CD4-positive, alpha-beta T cell treated with Interleukin-2 at 100 ng/mL for 4 hours (primary cell): ENCODE measurements at places on chromosomes 4 and X.
A peak's percentile ranks its signal among the peaks of the same experiment; 100 is the strongest.

DNA sequence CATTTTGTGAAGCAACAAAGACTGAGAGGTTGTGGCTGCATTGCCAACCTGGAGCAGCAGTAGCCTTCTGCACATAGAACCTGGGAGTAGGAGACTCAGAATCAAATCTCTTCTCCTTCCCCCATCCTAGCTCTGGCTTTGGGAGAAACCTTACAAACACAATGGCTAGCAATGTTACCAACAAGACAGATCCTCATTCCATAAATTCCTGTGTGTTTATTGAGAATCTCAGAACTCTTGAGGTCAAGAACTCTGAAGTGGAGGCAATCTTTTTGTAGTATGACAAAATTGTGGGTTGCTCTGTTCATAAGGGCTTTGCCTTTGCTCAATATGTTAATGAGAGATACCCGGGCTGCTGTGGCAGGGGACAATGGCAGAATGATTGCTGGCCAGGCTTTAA is 406.7 kb upstream of the SPANXN1 start:
- DNase-seq = no peak

DNA sequence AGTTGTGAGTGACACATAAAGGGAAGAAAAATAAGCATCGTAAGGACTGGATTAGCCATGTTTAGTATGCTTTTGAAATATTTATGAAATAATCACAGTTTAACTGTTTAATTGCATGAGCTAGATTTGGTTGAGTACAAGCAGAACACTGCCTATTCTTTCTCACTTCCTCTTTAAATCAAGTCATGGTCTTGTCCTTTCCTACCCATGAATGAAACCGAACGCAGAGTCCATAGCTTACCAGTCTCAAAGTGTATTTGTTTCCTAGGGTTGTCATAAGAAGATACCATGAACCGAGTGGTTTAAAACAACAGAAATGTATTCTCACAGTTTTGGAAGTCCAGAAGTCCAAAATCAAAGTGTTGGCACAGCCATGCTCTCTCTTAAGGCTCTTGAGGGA is 684.0 kb upstream of the MAGEB2 start:
- DNase-seq = no peak

DNA sequence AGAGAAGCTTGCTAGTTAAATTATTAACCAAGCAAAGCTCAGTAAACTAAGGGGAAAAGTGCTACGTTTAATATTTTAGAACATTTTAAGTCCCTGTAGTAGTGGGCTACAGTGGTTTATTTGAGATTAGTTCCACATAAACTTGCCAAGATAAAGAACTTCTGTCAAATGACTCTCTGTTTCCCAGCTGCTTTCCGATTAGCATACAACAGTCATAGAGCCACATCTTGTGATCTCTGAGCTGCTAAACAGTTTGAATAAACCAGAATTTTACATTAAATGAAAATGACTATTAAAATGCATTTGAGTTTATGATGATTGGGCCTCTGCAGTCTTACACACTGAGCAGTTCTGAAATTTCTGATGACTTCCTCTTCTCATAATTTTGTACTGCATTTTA is 568.5 kb downstream of the IQCM start:
- no peak for DNase-seq

GRCh38 chr4:189785257-189785656 is 155.4 kb upstream of the FRG1 start:
- no peak for DNase-seq

- no peak for DNase-seq
These were observed 37.7 kb upstream of the FRAS1 start for GRCh38 chr4:78019414-78019813.

DNA sequence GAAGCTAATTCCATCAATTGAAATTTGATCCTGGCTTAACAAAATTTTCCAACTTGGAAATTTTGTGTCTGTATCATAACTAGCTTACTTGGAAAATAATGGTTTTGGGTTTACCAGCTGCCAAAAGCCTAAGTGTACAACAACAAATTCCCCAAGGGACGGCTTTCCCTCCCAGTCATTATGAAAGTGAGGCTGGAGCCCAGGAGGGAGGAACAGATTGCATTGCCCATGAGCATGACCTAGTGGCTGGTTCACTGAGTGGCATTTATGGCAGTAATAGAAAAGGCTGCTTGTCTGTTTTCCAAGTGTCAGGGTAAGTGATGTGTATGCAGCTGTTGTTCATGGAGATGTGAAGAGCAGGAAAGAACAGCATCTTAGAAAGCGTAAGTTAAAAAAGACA is 70.8 kb upstream of the HHIP start:
- no peak for DNase-seq

- no peak for DNase-seq
These were observed 138.6 kb downstream of the KLHL8 start for GRCh38 chr4:87081826-87082225.

DNA sequence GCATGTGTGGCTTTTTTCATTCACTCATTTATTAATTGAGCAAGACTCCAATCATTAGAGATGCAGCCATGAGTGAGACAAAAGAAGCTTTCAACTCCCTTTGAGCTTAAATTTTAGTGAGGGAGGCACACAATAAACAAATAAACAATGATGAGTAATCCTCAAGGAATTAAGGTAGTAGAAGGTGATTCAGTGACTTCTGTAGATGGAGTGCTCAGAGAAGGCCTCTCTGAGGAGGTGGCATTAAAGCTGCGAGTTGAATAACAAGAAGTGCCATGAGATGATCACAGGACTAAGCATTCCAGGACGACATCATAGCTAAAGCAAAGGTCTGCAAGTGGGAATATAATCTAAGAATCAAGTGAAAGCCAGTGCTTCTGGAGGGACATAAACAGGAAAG is 77.6 kb downstream of the NWD2 start:
- no peak for DNase-seq

- no peak for DNase-seq
These were observed 66.5 kb downstream of the AR start for GRCh38 chrX:67610282-67610681.

DNA sequence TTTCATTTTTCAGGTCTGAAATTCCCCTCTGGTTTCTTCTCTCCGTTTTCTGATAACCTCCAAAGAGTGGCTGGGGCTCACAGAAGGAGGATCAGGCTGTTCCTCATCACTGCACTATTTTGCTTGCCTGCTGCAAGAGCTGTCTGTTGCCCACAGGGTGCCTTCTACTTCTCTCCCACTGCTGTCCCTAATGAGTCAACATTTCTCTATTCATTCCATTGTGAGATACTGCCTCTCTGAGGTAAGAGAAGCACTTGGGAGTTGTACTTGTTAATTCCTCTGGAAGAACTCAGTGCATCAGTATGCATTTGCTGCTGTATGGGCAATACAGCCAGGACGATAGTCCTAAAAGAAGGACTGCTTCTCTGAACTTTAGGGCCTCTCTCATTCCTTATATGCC is 34.8 kb downstream of the CT47B1 start:
- no peak for DNase-seq

DNA sequence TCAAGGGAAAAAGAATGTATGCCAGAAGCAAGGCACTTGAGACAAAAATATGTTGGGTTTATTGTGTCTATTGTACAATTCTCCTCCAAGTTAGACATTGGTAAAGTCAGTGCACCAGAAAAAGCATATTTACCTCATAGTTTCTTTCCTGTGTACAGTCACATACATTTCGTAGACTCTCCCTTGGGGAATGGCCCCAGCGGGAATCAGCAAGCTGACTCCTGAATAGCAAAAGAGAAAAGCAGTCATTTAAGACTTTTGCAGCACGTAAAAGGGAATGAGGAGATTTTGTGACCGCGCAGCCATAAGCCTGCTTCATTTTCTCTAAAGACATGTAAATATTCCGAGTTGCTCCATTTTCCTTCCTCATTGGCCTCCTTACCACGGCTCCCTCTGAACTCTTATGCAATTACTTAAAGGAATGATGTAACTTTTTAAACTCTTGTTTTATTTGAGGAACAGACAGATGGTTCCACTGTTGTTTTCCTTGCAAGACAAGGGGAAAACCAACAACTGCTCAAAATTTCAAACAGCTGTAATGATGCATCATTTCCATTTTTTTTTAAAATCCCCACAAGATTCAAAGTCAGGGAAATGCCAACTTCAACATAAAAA is 332.7 kb downstream of the UNC5C start:
- DNase-seq = no peak

- no peak for DNase-seq
These were observed 43.2 kb downstream of the ZBTB49 start for GRCh38 chr4:4333265-4333706.

DNA sequence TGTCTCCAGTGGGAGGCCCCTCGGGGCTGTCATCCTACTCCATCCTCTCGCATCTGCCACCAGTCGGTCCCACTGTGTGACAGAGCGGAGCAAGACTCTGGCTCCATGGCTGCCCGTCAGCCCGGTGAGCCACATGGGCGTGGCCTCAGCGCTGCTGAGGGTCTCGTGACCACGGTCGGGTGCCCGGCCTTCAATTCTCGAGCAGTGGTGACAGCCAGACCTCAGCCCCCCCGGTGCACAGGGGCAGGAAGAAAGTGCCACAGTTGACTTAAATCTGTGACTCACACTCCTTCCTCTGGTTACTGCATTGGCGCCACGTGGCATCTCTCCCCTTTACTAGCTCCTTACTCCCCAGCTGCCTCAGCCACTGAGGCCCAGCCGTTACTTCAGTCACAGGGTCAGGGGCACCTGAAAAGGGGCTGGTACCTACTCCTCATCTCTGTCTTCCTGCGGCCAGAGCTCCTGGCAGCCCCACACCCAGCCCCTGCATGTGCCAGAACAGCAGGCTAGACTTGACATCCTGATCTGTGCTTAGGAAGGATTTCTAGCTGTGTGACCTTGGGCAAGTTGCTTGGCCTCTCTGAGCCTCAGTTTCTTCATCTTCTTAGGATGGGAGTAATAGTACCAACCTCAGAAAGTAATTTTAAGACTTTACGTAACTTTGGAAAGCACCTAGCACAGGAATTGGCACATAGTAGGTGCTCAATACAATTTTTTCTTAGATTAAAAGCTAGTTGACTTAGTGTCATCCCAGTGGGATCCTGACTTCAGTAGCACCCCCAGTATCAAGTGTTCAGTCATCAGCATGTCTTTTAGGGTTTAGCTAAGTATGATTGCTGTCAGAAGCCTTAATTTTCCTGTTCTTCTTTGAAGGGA is 66.1 kb downstream of the TNIP2 start:
- DNase-seq = peak; percentile 35

- DNase-seq = peak; percentile 73
These were observed 36.4 kb upstream of the GPR174 start for GRCh38 chrX:79107891-79108718.

GRCh38 chrX:7714351-7714750 is 128.6 kb upstream of the VCX start:
- no peak for DNase-seq

- DNase-seq = no peak
These were observed at the start of gene NDST4 for GRCh38 chr4:115113506-115114106. TSS of gene NDST4 (minus strand) at chr4:115113620. CDS start at chr4:115077036, 36,584 bp downstream.

GRCh38 chr4:170610434-170610833 is 520.7 kb upstream of the AADAT start:
- DNase-seq = no peak

- DNase-seq = no peak
These were observed 15.7 kb downstream of the ADGRA3 start for GRCh38 chr4:22500128-22500611.

- DNase-seq = no peak
These were observed 769.2 kb upstream of the EPHA5 start for GRCh38 chr4:66439508-66439907.

DNA sequence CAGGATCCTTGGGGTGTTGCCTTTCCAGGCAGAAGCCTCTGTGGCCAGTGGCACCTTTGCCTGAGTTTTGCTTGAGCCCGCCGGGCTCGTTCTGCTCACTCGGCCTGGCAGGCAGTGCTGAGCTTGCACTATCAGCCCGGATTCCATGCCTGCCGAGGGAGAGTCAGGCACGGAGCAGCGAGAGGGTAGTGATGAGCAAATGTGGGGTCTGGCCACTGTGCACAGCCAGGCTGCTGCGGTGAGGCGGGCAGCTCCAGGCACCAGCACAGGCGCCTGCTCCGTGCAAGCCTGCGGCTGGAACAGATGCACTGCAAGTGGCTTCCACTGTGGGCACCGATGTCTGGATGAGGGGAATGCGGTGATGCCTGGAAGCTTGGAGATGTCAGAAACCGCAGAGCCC is 619.2 kb downstream of the RAPGEF2 start:
- no peak for DNase-seq

GRCh38 chr4:41525129-41525528 is 12.8 kb upstream of the LIMCH1 start:
- DNase-seq = no peak

DNA sequence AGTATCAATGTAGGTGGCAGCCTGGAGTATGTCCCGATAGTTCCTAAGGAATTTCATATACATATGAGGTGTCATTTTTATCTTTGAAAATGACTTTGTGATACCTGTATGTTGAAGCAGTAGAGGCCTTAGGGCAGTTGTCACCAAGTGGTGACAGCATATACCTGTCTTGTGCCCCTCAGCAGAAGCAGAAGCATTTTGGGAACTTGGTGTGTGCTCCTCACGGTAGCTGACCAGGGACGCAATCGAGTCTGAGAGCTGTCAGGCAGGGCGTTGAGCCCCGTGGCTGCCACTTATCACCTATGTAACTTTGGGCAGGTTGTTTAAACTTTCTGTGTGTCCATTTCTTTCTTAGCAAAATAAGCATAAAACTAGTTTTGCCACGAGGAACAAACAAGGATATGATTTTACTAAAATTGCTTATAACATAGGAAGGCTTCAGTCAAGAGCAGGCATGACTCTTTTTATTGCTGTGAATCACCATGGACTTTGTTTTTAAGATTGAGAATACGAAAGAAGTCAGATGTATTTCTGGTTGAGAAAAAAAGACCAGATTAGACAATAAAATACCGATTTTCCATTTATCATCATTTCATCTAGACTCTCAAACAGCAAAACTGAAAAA is 161.5 kb downstream of the CPE start:
- DNase-seq = no peak

DNA sequence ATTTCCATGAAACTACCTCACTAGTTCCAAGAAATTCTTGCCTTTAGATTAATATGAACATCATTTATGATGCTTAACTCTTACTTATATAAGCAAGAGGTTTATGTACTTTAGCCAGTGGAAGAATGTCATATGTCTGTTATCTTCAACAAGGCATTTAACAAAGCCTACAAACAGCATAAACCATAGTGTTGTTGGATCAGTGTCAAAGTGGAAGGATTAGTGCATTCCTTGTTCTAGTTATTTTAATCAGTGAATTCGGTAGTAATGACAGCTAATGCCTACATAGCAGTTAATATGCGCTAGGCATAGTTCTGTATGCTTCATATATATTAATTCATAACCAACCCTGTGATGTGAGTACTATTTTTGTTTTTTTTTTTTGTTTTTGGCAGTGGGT is 3.1 kb downstream of the PI4K2B start:
- no peak for DNase-seq

DNA sequence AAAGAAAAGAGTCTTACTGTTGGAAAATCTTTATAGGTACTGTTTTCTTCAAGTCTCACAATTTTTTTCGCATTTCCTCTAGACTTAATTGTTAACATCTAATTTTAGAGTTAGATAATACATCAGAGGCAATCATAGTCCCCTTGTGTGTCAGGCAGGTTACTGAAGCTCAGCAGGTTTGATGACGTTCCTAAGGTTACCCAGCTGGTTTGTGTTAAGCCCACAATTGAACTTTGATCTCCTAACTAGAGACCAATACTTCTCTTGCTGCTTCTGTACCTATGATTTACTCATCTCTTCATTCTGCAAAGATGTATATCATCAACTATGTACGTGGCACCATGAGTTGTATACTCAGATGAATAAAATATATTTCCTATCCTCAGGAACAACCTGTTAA is 131.6 kb upstream of the STIM2 start:
- DNase-seq = no peak
